Amniotic epithelial cell (primary cell): ENCODE measurements at places on chromosomes 1 and 21.

DNA sequence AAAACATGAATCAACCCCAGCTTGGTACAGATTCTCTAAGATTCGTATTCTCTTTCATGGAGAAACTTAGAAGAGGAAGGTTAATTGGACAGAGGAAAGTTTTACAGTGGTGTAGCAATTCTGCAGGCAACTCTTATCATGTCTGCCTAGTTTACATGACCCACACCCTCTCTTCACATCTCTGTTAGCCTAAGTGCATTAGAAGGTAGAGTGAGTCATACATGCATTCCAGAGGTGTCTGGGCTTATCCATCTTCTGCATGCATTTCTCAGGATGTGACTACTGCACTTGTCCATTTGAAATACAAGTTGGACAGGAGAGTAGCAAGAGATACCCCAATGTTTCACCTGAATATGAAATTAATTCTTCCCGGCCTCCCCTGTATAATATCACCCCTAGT is 578.4 kb upstream of the NCAM2 start:
- DNase-seq, result peak; percentile 2

DNA sequence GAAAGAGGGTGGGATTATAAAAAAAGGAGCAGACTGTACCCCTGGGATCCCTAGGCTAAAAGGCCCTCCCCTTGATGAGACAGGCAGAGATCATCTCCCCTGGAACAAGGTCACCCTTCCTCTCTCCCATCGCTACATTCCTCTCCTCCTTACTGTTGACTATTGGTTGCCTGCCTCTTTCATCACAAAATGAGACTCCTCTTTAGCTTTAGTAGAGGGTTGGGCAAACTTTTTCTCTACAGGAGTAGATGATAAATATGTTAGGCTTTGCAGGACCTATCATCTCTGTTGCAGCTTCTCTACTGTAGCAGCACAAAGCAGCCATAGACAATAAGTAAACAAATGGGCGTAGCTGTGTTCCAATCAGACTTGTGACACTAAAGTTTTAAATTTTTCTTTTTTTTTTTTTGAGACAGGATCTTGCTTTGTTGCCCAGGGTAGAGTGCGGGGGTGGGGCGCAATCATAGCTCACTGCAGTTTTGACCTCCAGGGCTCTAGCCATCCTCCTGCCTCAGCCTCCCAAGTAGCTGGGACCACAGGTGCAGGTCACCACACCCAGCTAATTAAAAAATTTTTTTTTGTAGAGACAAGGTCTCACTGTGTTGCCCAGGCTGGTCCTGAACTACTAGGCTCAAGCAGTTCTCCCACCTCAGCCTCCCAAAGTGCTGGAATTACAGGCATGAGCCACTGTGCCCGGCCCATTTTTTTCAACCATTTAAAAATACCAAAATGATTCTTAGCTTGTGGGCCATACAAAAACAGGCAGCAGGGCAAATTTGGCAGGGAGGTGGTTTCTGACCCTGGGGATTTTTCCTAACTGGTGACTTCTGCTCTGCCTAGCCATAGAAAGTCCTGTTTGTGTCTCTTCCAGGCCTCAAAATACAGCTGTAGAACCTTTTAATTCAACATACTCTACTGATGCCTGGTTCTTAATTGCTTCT is 15.1 kb downstream of the MCL1 start:
- peak; percentile 87 for DNase-seq

DNA sequence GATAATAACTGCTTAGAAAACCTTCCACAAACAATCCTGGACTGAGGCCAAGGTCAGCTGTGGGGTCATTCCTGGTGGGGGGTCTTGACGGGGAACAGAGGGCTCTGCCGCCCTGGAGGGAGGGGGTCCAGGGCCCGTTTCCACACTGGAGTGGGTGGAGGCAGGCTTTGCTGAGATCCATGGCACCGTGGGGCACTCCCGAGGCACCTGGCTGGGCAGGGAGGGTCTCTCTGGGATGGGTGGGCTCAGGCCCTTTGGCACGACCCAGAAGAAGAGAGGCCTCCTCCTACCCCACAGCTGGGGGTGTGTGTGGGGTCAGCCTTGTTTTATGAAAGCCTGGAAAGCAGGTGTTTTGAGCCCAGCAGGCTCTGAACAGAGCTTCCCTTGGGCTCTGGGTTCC is 5.1 kb downstream of the MMEL1 start:
- DNase-seq, result no peak

GRCh38 chr1:47249755-47250154 is 17.7 kb upstream of the TAL1 start:
- no peak for DNase-seq

DNA sequence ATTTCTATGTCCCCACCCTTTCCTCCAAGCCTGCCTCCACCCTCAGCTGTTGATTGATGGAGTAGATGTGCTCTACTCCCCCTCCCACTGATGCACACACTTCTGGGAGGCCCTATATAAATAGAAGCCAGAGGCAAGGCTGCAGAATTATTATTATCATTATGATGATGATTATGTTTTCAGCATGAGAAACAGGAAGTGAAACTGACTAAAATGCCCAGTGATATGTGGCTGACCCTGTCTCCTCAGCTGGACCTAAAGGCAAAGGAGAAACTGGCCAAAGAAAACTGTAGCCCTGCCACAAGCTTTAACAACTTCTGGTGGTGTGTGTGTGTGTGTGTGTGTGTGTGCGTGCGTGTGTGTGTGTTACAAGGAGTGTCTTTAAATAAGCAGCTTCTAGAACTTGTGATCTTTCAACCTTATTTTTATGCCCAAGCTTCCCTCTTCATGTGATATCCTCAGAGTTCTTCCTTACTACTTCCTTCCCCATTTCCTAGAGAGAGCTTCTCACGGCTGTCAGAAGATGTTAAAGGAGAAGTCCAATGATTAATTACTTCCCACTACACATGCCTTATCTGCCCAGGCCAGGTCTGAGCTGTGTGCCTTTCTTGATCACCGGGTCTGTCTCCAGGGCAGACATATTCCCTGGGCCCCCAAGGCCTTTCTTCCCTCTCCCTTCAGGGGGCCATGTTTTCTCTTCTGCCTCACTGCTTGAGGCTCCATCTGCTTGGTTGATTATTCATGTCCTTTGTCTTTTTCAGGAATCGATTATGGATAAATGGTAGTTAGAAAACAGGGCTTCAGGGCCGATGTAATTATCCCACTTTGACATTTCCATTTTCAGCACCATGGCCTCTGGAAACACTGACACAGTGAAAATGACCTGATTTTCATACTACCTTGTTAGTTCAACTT is 11.6 kb upstream of the MAPKAPK2 start:
- DNase-seq, result peak; percentile 53

- no peak for DNase-seq
Measured at GRCh38 chr1:155002464-155003226, at the start of gene ZBTB7B. TSS of gene ZBTB7B (plus strand) at chr1:155002802. CDS start at chr1:155014661, 11,859 bp downstream.

DNA sequence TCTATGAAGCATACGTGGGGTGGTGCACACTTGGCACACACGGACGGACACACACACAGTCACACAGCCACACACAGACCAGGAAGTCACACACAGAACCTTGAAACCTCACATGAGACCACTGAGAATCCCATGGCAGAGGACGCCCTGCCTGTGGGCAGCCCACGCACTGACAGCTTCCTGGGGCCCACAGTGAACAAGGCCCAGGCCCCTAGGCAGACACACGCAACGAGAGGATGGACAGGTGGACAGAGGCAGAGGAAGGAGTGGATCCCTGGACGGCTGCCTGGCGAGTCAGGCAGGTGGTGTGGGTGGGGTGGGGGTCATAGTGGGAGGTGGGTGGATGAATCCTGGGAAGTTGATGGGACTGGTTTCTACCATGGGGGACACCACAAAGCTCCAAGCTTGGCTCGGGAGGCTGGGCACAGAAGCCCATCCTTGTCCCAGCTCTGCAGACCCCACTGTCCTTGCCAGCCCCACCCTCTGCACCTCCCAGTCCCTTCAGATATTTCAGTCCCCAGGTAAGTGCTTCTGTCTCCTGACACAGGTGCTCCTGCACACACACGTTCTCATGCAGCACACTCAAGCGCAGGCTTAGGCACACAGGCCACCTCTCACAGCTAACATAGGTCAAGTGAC is 49.1 kb downstream of the WNT9A start:
- DNase-seq, result no peak

DNA sequence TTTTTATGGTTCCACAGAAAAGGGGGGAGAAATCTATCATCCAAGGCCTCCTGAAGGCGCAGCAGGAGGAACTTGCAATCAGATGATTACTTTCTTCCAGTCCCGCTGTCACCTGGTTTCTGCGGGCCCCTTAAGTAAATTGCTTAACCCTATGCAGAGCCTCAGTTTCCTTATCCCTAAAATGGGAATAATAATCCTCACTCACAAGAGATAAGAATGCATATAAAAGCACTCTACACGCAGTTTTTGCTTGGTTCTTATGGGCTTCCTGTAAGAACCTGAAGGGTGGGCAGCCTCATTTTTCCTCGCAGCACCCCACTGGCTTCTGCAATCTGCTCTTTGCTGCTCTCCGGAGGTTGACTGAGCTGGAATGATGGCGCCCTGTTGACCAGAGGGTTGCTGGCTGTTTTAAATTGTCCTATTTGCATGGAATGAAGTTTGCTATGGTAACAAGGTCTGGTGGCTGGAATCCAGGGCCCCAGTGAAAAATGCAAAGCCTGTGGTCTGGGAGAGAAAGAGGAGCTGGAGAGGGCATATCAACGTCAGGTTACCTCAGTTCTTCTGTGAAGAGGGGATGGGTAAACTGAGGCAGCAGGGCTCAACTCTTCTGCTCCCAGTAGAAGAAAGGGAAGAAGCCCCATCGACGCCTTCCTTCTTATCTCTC is 1.0 kb upstream of the KAZN start:
- DNase-seq, result no peak

- peak; percentile 61 for DNase-seq
Measured at GRCh38 chr1:87953121-87953520, 624.4 kb downstream of the LMO4 start.

DNA sequence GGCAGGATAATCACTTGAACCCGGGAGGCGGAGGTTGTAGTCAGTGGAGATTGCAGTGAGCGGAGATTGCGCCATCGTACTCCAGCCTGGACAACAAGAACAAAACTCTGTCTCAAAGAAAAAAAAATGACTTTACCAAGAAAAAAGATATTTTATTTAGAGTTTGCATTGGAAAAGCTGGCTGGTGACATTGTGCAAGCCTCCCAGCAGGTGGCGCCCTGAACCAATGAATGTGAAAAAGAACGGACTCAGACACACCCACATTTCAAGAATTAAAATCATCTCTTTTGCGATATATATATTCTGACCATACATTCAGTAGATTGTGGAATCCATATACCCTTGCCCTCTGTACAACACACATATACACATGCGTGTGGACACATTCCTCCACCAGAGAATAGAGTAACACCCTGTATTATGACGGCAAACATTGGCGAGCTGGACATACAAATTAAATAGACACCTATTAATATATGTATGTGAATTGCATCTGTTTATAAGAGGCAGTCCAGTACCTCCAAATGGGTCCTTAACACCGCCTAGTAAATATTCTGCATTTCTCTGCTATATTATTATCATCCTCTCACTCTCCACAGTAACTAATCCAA is 39.0 kb upstream of the CADM3 start:
- DNase-seq, result peak; percentile 53

DNA sequence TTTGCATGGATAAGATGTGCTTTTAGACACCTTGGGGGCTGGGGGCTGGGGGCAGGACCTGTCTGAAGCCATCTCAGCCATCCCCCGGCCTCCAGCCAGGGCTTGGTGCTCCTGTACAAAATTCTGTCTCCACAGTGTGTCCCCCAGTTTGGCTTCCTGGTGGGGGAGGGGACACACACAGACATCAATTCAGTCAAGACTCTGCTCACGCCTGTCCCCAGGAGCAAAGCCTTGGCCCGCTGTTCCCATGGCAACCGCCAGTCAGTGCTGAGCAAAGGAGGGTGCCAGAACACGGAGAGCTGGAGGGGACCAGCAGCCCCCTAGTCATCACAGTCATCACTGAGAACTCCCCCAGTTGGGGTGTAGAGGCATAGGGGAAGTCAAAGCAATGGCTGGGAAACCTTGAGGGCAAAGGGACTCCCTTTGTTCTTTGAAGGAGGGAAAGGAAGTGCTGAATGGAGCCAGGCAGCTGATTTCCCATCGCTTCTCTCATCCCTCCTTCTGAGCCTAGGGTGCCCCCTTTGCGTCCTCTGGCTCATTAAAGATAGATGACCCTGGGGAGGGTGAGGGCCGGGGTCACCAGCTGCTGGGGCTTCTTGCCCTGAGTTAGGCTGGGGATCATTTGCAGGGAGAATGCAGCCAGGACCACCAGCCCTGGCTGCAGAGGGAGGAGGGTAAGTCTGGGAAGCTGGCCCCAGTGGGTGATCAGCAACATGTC is 134.9 kb upstream of the IPO9 start:
- DNase-seq, result no peak

GRCh38 chr21:32413015-32413504 is 554 bp downstream of the EVA1C start:
- no peak for DNase-seq

DNA sequence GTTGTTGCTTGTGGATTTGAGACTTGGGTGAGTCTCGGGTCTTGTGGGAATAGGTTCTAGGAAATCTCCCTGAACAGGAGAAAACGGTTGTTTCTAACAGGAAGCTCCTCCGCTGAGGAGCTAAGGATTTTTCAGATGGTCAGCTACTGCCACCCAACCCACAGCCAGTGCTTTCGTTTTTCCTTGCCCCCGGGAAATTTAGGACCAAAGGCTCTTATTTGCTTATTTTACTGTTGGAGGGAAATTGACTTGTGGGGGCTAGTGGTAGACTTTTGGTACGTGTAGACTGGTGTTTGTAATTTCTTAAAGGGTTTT is 792 bp downstream of the SNX7 start:
- DNase-seq, result no peak

GRCh38 chr21:17730782-17731181 is 88.4 kb downstream of the C21orf91 start:
- DNase-seq, result no peak

GRCh38 chr1:207004931-207005830 is 27.4 kb downstream of the C1orf116 start:
- peak; percentile 79 for DNase-seq

DNA sequence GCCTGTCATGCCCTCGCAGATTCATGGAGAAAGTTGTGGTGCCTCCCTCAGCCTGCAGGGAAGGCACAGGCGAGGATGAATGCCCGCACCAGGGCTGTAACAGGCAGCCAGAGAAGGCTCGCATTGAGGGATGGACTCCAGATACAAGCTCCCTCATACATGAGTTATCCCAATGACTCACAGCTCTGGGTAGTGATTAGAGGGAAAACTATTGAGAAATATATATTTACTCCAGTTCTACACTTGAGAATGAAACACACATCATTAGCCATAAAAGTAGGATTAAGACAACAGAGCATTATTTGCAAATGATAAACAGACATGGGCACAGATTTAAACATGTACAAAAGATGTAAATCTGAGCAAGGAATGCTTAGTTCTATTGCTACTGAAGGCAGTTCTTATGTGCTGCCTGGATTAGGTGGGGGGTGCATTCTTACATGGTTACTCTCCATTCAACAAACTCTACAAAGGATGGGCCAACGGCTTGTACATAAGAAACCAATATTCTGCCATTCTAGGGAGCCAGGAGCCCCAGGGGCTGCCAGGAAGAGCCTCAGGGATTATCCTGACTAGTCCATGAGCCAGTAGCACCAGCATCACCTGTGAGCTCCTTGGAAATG is 97.9 kb downstream of the CSMD2 start:
- DNase-seq, result peak; percentile 3

- no peak for DNase-seq
Measured at GRCh38 chr1:42962641-42963377, 4.1 kb upstream of the SLC2A1 start.

DNA sequence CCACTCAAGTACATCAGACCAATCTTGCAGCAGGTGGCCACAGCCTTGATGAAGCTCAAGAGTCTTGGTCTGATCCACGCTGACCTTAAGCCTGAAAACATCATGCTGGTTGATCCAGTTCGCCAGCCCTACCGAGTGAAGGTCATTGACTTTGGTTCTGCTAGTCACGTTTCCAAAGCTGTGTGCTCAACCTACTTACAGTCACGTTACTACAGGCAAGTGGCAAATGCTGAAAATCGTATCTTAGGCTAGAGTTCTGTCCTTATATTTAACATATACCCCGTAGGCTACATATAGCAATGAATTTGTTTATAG is 12.1 kb downstream of the HIPK1 start:
- DNase-seq, result no peak
